Stimulated activated CD4-positive, alpha-beta T cell treated with anti-CD3 and anti-CD28 coated beads, TNF-alpha, amount 100 ng/mL, for 1 hour (primary cell): ENCODE measurements at places on chromosomes 1 and 21.

GRCh38 chr1:150809651-150810050 is 1.6 kb upstream of the CTSK start:
- no peak for DNase-seq

GRCh38 chr1:110153407-110153950 is 3.2 kb downstream of the SLC6A17 start:
- no peak for DNase-seq

GRCh38 chr1:2504225-2504948 is 22.0 kb downstream of the PANK4 start:
- no peak for DNase-seq

DNA sequence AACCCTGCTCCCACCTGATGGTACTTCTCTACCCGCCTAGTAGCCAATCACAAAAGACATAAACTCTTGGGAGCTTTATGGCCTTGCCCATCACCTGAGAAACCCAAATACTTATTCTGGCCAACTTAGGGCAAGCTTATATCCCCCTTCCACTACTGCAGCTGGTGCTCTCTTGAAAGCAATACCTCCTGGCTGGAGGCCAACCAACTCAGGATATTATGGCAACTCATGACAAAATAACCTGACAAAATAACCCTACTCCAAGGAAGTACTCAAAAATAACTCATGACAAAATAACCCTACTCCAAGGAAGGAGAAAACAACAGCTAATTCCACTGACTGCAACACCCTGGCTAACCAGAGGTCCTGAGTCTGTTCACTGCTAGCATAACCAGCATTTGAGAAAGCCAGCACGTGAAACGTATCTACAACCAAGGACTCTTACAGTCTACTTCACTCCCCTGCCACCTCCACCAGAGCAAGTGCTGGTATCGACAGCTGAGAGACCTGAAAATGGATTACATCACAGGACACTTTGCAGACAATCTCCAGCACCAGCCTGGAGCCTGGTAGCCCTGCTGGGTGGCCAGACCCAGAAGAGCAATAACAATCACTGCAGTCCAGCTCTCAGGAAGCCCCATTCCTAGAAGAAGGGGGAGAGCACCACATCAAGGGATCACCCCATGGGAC is 179.9 kb downstream of the COL24A1 start:
- no peak for DNase-seq

- no peak for DNase-seq
These were observed 4.8 kb upstream of the TNN start for GRCh38 chr1:175062858-175063257.

- DNase-seq = no peak
These were observed 618.4 kb upstream of the USP24 start for GRCh38 chr1:55833529-55834091.

DNA sequence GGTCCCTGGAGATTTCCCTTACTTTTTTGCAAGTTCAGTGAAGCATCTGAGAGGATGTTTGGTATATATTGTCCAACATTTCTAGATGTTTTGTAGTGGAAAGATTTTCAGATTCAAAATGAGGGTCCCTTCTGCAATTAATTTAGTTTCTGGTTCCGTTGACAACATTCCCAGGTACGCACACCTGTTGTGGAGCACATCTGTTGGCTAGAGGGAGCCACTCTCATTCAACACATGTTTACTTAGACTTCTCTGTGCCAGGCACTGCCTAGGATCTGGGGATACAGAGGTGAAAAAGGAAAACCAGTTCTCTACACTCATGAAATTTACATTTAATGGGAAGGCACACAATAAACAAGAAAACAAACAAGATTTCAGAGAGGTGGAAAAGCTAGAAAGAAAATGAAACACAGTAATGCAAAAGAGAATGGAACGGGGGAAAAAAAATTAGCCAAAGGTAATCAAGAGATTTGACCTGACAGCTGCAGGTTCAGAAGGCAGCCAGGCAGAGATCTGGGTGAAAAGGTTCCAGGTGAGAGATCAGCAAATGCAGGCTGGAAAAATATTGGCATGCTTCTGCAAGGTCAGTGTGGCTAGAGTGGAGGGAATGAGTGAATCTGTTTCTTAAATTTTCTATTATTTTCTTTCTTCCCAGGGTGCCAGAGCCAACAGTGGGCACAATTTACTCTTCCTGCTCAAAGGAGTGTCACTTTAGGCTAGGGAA is 48.4 kb upstream of the KAZN start:
- DNase-seq = no peak

GRCh38 chr1:64594446-64594845 is 124.5 kb downstream of the CACHD1 start:
- no peak for DNase-seq

DNA sequence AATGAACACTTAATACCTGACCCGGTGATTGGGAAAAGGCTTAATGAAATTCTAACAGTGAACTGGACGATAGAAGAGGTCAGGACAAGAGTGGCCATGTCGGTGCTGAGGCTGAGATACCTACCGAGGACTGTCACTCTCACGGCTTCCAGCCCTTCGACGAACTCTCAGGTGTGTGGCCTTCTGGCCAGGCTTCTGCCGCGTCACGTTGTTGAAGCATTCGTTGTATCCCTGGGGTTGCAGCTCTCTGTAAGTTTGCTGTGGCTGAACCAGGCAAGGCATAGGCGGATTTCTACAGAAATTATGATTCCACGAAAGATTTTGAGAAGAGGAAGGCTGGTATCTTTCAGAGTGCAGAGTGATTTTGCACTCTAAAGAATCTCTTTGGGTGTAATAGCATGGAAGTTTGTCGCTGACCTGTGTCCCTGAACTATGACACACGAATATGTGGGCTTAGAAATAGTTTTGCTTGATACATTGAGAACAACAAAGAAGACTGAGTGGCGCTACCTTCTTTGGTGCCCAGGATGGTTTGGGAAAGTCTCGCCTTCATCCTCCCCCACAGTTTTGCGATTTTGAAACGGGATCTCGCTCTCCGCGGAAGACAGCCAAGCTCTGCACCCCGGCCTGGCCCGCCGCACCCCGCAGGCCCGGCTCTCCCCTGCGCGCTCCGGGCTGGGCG is 403 bp upstream of the EPHX4 start:
- DNase-seq = no peak

DNA sequence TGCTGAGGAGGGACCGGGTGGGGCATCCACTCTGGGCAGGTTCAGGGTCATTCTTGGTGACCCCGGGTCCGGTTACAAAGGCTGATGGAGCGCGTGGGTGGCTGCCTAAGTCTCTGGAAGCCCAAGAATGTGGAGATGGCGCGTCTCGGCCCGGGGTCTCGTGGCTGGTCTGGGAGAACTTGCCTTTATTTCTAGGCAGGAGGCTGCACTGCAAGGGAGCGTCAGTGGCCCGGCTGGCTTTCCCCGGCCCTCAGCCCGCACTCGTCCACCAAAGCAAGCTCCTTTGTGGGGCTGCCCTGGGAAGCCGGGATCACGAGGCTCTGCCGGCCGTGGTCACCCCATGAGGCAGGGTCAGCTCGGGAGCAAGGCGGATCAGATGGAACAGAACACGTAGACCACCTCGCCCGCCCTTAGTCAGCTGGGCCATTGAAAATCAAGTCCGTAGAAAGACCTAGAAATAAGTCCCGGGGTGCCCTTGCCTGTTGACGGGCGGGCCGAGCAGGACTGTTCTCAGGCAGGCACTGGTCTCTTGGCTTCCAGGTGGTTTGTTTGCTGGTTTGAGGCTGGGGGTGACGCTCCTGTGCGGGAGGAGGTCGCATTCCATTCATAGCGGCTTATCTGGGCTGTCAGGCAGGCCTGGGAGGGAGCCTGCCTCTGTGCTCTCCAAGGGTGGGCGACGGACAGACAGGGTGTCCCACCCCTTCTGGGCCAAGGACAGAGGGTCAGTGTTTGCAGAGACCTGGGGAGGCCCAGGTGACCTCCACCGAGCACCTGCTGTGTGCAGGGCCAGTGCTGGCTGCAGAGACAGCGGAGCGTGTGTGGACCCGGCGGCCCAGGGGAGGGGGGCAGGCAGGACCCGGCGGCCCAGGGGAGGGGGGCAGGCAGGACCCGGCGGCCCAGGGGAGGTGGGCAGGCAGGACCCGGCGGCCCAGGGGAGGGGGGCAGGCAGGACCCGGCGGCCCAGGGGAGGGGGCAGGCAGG is 25.8 kb downstream of the COL18A1 start:
- no peak for DNase-seq

- no peak for DNase-seq
These were observed 46.2 kb downstream of the DYRK1A start for GRCh38 chr21:37412603-37413360.

DNA sequence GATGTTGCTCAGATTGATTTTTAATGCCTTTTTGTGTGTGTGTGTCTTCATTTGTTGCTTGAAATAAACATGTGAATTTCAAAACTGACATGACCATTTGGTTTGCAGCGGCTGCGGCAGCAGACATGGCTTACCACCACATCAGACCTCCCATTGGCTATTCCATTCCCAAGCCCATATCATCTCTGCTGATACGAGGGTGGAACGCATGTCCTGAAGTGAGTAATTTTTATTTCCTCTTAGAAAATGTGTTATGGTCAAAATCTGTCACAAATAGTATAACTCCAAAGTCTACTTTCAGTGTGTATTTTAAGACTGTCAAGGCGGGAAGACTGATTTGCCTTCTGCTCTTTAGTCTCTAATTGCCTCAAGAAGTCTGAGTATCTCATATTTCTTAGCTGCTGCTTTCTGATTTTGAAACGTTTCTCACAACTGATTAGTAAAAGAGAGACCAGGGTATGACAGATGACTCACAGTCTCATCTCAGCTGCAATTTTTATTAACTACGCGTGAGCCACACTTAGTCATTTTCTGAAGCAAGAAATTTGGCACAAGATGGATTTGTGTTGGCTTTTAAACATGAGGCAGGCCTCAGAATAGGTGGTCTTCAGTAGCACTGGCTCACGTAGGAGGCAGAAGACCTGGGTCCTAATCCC is 49.0 kb downstream of the LRRC53 start:
- DNase-seq = no peak

- no peak for DNase-seq
These were observed 7.4 kb downstream of the LHX9 start for GRCh38 chr1:197924516-197925123.

DNA sequence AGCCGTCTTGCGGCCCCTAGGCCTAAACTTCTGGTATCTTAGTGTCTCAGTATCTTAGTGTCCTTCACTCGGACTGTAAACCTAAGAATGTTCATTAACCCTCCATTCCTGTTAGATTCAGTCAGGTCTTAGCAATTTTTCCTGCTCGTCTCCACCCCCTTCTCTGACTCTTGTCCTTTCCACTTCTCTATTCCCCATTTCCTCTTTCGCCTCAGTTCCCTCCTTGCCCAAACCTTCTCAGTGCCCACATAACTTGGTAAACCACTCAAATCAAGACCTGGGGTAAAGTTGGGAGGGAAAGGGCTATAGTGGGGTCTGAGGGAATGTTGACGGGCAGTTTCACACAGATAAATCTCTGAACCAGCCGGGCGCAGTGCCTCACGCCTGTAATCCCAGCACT is 726 bp upstream of the FCER1G start:
- no peak for DNase-seq

DNA sequence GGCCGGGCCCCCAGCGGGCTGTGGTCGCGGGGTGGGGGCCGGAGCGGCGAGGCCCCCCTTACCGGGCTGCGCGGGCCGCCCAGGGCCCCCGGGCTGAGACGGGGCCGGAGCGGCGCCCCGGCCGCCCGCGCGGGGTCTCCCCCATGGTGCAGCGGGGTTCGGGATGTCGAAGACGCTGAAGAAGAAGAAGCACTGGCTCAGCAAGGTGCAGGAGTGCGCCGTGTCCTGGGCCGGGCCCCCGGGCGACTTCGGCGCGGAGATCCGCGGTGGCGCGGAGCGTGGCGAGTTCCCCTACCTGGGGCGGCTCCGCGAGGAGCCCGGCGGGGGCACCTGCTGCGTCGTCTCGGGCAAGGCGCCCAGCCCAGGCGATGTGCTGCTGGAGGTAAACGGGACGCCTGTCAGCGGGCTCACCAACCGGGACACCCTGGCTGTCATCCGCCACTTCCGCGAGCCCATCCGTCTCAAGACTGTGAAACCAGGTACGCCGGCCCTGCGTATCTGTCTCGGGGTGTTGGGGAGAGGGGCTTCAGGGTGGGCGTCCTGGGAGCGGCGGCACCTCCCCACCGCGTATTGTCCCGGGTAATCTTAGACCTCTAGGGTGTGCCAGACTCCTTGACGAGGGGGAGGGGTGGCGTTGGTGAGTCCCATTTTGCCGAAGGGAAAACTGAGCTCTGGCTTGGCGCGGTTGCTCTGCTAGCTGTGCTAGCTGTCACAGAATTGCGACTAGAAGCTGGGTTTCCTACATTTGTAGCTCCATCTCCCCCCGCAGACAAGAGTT is 745 bp downstream of the MAGI3 start:
- no peak for DNase-seq

GRCh38 chr1:41023279-41023990 is 1.9 kb upstream of the SLFNL1 start:
- no peak for DNase-seq

- DNase-seq = no peak
These were observed 123.3 kb upstream of the DPYD start for GRCh38 chr1:98044071-98044697.

DNA sequence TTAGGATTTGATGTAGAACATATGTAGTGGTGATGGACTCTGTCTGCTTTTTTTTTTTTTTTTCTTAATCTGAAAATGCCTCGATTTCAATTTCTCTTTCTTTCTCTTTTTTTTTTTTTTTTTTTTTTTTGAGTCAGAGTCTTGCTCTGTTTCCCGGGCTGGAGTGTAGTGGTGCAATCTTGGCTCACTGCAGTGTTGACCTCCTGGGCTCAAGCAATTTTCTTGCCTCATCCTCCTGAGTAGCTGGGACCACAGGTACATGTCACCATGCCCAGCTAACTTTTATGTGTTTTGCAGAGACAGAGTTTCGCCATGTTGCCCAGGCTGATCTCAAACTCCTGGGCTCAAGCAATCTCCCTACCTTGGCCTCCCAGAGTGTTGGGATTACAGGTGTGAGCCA is 17.4 kb downstream of the MAST2 start:
- no peak for DNase-seq

- no peak for DNase-seq
These were observed 151.0 kb upstream of the KCNJ6 start for GRCh38 chr21:38067086-38067739.

DNA sequence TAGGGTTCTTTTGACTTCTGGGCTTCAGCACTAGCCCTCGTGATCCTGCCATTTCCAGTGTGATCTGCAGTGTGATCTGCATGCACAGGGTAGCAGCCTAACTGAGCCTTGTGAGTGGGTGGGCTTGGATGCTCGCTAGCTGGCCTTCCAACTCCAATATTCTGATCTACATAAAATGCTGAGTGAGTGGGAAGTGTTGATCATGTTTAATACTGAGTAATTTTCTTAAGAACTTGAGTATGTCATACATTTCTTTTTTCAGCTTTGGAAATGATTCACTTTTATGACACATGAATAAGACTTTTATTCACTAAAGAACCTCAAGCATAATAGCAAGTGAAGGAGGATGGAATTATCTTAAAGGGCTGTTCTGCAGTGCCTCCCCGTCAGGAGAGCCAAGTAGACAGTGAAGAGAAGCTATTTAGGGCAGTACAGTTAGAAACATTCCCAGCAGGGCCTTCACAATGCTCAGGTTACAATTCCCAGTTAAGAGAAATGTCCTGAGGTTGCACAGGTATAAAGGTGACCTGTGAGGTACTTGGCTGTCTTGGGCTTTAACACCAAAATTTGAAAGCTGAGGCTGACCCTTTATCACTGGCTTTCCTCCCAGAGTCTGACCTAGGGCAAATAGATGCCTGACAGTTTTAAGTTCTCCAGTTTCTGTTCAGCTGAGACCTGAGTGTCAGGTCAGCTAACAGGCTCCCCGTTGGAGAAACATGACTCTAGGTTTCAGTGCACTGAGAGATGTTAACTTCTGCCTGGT is 29.1 kb upstream of the LRRC8C start:
- DNase-seq = peak; percentile 22

GRCh38 chr1:41478118-41478748 is 6.2 kb downstream of the EDN2 start:
- no peak for DNase-seq

GRCh38 chr1:174273190-174273589 is 113.9 kb downstream of the RABGAP1L start:
- no peak for DNase-seq

GRCh38 chr1:40435471-40435870 is 14.8 kb upstream of the ZFP69B start:
- DNase-seq = no peak
